ENCODE measurements at places on chromosomes 4 and X.
A peak's percentile ranks its signal among the peaks of the same experiment; 100 is the strongest.

DNA sequence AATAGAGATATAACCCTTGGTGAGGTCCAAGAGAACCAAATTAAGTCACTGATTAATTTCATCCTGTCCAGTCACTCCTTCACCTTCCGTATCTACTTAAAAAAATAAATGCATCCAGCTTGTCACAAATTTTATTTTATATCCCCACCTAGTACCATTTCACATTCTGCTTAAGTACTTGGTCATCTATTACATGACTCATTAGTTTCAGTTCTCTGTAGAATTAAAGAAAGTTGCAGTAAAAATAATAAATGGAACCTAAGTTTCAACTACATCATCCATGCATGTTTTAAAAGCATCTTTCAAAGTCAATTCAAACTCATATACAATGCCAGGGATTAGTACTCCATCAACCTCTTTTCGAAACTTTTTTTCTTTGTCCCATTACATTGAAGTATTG is 130.2 kb downstream of the SH2D1A start:
- no peak for DNase-seq

DNA sequence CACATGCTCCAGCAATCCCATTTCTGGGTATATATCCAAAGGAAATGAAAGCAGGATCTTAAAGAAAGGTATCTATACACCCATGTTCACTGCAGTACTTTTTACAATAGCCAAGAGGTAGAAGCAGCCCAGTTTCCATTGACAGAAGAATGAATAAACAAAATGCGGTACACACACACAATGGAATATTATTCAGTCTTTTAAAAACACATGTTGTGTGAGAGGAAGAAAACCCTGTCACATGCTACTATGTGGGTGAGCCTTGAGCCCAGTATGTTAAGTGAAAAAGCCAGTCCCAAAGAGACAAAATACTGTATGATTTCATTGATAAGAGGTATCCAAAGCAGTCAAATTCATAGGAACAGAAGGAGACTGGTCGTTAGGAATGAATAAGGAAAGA is 6.3 kb downstream of the ANXA3 start:
- no peak for DNase-seq

DNA sequence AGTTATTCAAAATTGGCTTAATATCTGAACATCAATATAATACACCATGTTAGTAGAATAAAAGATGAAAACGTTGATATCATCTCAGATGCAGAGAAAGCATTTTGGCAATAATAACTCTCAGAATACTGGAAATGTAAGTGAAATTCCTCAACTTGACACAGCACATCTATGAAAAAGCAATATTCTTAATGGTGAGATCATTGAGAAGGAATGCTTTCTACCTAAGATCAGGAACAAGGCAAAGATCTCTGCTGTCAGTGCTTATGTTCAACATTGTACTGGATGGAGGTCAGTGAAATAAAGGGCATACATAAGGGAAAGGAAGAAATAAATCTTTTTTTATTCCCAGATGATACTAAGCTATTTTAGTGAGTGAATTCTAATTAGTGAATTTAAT is 40.6 kb downstream of the MRPL1 start:
- no peak for DNase-seq

- no peak for DNase-seq
These were observed 118.5 kb upstream of the PSAPL1 start for GRCh38 chr4:7553280-7553679.

GRCh38 chrX:136214551-136214950 is 36.6 kb downstream of the MAP7D3 start:
- DNase-seq = no peak

GRCh38 chr4:92241094-92241493 is 62.7 kb upstream of the GRID2 start:
- no peak for DNase-seq

- DNase-seq = no peak
These were observed 134.1 kb downstream of the GASK1B start for GRCh38 chr4:158038718-158039117.

GRCh38 chr4:102388611-102389010 is 43.3 kb upstream of the SLC39A8 start:
- no peak for DNase-seq

- no peak for DNase-seq
These were observed 71.8 kb downstream of the NBDY start for GRCh38 chrX:56800801-56801200.

DNA sequence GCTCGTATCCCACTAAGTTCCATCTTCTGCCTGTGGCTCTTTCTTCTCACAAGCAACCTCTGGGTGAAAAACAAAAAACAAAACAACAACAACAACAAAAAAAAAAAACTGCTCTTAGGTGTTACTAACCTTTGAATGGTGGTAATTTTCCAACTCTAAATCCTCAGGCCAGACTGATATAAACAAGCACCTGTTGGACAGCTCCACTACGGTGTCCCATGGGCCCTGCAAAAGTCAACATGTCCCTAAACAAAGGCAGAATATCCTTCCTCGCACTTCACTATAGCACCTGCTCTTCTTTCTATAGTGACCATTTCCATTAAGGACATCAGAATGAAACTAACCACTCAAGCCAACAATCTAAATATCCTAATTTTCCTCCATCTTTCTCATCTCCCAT is 54.6 kb upstream of the PARM1 start:
- no peak for DNase-seq

GRCh38 chr4:833731-834367 is 7.9 kb upstream of the CPLX1 start:
- DNase-seq = no peak

GRCh38 chrX:30935985-30936384 is 46.9 kb upstream of the TAB3 start:
- peak; percentile 12 for DNase-seq

- no peak for DNase-seq
These were observed 67.1 kb downstream of the PRDM5 start for GRCh38 chr4:120855307-120856001.

DNA sequence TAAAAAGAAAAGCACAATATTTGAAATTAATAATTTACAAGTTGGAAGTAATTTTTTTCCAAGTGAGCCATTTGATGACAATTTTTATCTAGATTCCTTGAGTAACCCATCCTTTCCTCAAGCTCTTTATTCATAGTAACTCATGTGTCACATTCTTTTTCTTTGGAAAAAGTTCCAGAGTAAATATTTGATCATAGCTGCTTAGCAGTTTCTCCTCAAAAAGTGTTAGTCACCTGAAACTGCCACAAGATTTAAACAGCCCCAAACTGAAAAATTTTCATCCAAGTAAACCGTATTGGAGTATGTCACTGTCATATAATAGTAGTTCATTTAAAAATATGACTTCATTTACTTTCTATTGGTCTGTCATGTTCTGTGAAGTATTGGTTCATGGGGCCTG is 94.6 kb upstream of the CASK start:
- DNase-seq = no peak

GRCh38 chrX:148372925-148373324 is 127.5 kb upstream of the AFF2 start:
- DNase-seq = no peak

DNA sequence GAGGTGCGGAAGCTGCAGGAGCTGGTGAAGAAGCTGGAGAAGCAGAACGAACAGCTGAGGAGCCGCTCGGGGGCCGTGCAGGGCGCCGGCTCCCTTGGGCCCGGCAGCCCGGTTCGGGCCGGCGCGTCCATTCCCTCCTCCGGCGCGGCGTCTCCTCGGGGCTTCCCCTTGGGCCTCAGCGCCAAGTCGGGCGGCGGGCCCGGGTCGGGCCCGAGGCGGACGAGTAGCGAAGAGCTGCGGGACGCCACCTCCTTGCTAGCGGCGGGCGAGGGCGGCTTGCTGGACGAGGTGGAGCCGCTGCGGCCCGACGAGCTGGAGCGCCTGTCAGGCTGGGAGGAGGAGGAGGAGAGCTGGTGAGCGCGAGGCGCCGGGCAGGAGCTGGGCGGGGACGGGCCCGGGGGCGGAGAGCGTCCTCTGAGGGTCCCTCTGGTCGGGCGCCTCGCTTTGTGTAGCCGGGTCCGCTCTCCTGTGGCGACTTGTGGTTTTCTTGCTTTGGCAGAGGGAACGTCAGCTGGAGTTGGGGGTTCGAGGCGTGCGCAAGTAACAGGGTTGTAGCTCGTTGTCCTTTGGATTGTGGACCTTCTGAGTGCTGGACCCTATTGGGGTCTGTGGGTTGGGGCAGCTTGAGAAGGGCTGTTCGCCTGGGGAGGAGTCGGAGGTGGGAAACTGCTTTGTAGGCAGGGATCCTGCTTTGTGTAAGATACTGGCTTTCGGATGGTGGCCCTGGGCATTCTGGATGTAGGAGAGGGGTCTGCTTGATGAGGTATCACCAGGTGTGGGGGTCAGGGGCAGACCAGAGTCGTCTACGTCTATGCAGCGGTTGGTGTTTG is 662 bp downstream of the SLAIN2 start:
- peak; percentile 40 for DNase-seq

DNA sequence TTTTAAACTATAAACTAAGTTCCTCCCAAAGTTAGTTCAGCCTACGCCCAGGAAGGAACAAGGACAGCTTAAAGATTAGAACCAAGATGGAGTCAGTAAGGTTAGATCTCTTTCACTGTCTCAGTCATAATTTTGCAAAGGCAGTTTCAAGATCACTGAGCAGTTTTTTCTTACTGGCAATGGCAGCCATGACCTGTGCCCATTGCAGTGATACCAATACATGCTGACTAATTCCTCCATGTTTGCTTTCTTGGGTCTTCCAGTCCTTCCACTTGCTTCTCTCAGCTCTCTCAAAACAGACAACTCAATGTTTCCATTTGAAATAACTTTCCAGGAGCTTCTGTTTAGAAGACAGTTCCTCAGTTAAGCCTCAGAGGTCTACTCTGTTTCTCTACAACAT is 79.5 kb downstream of the PCDH18 start:
- DNase-seq = no peak

DNA sequence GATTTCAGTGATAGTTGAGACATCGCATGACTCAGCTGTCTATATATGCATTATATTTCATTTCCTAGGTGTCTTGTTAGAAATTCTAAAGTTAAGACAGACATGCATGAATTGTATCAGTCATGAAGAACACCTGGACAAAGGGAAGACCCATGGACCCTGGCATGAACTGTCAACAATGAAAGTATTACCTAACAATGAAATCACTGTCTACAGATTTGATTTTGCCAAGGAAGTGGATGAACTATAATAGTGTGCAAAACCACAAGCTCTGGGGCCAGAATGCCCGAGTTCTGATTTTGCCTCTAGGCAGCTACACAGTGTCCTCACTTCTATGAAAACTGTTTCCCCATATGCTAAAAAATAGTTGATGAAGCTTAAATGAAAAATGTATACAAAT is 386.1 kb downstream of the NLGN4X start:
- no peak for DNase-seq

DNA sequence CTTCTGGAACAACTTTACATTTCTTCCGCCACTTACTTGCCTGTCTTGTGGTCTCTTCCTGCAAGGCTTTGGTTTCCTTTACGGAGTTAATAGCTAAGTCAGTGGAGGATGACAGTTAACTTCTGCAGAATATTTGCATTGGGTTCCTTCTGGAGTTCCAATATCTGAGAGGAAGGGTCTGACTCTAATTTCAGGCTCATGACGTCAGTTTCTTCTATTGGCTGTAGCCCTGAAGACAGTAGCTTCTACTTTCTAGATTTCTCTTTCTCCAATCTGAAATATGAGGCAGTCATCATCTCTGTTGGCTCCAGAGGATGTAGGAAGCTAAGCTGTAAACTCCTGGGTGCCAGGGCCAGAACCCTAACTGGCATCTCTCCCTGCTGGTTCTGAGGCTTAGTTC is 76.7 kb downstream of the FRMPD3 start:
- DNase-seq = no peak

DNA sequence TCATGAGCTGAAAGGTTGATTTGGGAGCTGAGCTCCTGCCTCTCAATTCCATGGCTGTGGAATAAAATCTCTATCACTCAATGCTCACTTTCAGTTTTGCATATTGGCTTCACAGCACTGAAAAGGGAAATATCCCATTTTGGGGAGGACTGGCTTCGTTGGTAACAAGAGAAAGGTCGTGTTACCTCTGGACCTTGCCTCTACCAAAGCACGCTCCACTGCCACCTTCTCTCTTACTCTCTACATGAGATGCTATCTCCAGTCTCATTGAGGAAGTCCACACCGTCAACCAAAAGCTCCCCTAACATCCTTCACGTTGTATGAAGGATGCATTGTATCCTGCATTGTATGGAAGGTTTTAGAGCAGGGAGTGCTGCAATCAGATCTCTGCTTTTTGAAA is 195.0 kb upstream of the LDB2 start:
- no peak for DNase-seq

- DNase-seq = peak; percentile 18
These were observed 4.4 kb downstream of the GPRIN3 start for GRCh38 chr4:89303177-89303576.

DNA sequence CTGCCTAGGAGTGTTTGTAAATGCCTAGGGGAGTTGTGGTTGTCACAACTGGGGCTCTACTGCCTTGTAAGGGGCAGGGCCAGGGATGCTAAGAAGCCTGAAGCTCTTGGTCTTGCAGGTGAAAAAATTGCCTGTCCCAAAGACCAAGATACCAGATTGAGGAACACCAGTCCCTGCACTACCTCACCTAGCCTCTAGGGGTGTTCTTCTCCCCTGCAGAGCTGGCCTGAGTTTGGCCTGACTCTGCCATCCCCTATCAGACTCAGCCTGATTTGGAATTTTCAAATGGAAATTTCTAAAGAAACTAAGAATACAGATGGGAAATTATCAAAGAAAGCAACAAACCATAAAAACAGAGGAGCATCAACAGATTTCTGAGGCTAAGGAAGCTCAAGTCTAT is 90.4 kb downstream of the ZC4H2 start:
- DNase-seq = peak; percentile 44

- DNase-seq = no peak
These were observed 128.7 kb downstream of the MID1IP1 start for GRCh38 chrX:38929966-38930421.

All from HT-29 (cell line).